Activated naive CD4-positive, alpha-beta T cell treated with anti-CD3 and anti-CD28 coated beads for 36 hours (primary cell): ENCODE measurements at places on chromosomes 7 and 10. TPM values are rescaled to one million over a fixed set of nuclear protein-coding genes. Genes with fewer than 3 reads are reported as not detected.
A peak's percentile ranks its signal among the peaks of the same experiment; 100 is the strongest.

The PAX4 gene
- not detected for total RNA-seq

The NXPH1 gene
- not detected for total RNA-seq

GRCh38 chr10:1424648-1425047 is 312.7 kb downstream of the ADARB2 start:
- DNase-seq, result no peak

DNA sequence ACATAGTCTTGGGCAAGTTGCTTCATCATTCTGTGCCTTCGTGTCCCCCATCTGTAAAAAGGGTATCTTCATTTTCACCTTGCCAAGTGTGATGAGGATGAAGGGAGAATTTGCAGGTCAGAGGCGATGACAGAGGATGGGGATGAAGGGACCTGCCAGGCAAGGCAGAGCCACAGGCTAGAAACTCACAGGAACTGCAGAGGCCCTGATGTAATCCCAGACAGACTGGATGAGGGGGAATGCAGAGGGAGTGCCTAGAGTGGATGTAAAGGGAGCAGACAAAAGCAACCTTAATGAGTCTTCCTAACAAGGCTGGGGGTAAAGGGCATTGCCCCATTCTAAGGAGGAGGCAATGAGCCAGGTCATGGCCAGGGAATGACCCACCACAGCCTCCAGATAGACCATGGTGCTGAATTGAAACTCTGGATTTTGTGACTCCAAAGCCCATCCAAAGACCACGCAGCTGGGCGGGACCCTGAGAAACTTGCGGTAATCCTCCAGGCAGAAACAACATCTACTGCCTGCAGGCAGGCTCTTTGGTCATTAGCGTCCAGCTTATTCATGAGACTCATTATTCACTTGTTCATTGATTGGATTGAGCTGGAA is 1.9 kb downstream of the ANTXRL start:
- DNase-seq, result no peak

GRCh38 chr7:130294314-130294713 is 1.4 kb downstream of the CPA4 start:
- DNase-seq, result peak; percentile 26

DNA sequence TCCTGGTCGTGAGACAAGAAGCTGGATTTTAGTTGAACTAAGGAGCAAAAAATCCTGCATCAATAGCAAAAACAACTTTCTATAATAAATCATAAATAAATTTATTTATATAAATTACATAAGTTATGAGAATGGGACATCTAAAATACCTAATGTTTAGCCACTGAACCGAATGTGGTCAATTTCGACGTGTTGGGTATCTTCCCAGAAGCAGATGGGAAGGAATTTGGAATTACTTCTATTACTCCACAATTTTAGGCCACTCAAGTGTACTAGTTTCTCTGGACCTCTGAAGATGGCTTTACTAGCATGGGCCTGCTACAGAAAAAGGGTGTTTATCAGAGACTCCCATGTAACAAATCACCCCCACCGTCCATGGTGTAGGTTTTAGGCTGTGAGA is 172.0 kb downstream of the PRPF18 start:
- DNase-seq, result no peak
